ENCODE measurements at places on chromosomes 7 and 10.

DNA sequence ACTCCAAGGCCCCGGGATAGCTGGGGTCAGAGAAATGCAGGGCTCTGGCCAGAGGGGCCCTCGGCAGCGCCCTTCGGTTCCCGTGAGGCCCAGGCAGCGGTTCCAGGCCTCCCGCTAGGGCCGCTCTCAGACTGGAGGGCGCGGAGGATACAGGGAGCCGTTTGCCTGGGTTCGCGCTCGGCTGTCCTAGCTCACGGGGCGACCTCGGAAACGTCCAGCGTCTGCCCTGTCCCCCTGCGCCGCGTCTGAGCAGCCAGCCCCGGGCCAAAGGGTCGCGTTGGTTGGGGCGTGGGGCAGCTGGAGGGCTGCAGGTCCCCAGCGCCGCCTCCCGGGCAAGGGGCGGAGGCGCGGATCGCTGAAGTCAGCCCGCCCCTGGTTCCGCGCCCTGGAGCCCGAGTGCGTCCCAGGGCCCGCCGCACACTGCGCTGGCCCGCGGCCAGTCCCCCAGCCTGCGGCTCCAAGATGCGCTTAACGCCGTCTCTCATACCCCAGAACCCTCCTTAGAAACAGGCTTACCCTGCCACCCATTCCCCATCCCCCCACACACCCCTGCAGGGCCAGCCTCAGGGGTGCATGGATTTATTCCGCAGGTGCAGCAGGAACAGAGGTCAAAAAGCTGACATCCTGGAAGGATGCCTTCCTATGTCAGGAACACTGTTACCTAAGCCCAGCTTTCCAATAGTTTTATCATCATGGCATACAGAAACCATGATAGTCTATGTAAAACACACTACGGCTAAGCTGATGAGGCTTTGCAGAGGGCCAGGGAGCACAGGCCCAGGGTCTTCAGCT is 22.1 kb upstream of the OPN4 start:
- no peak for DNase-seq

- no peak for DNase-seq
Measured at GRCh38 chr7:46015107-46015868, 94.2 kb upstream of the IGFBP3 start.

- no peak for DNase-seq
Measured at GRCh38 chr7:142481548-142481947, 223.7 kb upstream of the PRSS58 start.

GRCh38 chr7:92762851-92763250 is 73.5 kb downstream of the CDK6 start:
- no peak for DNase-seq

GRCh38 chr7:150586068-150586784 is 19.0 kb downstream of the GIMAP4 start:
- DNase-seq, result no peak

- no peak for DNase-seq
Measured at GRCh38 chr7:114986190-114987180, 64.6 kb downstream of the MDFIC start.

- DNase-seq, result no peak
Measured at GRCh38 chr7:33861947-33862346, 43.4 kb upstream of the BMPER start.

GRCh38 chr7:117908031-117908795 is 35.0 kb upstream of the CTTNBP2 start:
- no peak for DNase-seq
